Posterior cingulate gyrus (tissue), 11 donors: ENCODE measurements at places on chromosomes 12 and 14.

- DNase-seq = no peak
Observed at GRCh38 chr12:86663716-86664115, 407.5 kb upstream of the MGAT4C start.

DNA sequence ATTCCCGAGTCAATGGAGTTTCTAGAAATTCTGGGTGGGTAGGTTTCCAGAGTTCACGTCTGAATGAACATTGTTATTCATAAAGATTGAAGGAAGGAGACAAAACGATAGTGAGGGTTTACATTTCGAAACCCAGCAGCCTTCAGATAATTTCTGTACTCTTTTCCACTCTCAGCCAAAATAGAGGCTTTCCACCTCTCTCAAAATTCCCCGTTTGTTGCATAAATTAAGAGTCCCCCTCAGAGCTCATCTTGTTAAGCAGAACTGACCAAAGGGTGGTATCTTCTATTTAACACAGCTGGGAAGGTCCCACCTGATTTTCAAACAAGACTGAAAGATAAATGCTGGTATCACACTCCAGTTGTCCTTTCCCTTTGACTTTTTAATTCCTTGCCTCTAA, 21.5 kb upstream of the YARS2 start:
- no peak for DNase-seq

DNA sequence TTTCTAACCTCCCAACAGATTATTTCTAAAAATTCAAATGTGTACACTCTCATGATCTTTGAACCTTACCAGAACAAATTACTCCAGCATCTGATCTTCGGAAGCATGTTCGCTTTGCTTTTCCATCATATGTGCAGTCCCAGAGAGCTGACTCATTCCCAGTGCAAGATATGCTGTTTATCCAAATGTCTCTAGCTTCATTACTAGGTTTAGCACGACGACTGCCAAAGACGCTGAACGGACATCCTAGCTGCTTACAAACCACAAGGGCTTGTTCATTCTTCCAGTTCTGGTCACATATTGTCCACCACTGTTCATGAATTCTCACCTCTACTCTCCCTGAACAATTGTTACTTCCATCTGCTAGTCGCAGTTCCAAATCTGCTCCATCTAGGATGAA, 40.5 kb downstream of the CD163L1 start:
- no peak for DNase-seq

- no peak for DNase-seq
Observed at GRCh38 chr12:72365151-72365550, 93.0 kb downstream of the TRHDE start.

DNA sequence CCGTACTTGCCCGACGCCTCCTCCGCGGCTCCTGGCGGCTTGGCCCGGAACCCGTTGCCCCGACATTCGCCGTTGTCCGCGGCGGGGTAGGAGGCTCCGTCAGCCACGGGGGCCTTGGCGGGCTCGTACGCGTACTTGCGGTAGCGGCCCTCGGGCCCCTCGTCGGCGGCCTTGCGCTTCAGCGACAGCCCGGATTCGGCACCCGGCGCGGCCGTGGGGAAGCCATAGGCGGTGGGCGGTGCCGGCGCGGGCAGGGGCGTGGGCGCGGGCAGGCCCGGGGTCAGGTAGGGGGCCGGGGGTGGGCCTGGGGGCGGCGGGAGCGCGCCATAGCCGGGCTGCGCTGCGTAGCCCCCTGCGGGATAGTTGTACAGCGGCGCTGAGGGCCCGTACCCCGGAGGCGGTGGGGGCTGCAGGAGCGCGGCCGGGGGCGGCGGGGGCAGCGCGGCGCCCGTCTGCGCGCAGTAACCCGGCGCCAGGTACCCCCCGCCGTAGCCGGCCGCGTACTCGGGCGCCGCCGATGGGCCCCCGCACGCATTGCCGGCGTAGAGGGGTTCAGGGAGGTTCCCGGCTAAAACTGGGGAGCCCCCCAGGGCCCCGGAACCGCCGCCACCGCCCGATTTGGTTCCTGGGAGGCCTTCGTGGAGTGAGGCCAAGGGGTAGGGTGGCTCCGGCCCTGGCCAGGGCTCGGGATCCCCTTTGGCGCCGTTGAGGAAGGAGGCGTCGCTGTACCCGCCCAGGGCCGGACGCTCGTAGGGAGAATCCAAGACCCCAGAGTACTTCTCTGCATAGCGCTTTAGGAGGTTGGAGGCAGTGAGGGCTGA, 26.9 kb downstream of the FIGNL2 start:
- DNase-seq = peak; percentile 75

- no peak for DNase-seq
Observed at GRCh38 chr12:90216815-90217214, 508.2 kb upstream of the ATP2B1 start.

DNA sequence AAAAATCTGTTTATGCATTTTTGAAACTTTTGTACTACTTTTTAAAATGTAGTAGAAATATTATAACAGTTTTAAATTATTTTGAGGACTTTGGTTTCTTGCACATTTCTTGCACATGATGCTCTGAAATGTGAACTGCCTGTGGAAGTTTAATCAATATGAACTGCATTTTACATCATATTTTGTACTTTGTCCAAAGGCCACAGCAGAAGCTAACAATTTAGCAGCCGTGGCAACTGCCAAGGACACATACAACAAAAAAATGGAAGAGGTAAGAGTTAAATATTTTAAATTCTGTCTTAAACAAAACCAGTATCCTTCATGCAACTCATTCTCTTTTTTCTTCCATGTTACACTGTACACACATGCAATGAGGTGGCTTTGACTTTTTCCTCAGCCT, 45.1 kb downstream of the SAV1 start:
- no peak for DNase-seq
